ENCODE measurements at places on chromosomes 13 and 19.

GRCh38 chr19:507286-508203, at the start of gene TPGS1:
Gene TPGS1, plus strand, starts transcription at chr19:507497. Its CDS starts 10 bp downstream, at chr19:507507.
- DNase-seq = peak; percentile 90

- no peak for DNase-seq
Measured at GRCh38 chr13:56396318-56396717, 744.4 kb upstream of the PRR20A start.

GRCh38 chr13:108278466-108278865, 8.9 kb downstream of the TNFSF13B start:
- DNase-seq = no peak

DNA sequence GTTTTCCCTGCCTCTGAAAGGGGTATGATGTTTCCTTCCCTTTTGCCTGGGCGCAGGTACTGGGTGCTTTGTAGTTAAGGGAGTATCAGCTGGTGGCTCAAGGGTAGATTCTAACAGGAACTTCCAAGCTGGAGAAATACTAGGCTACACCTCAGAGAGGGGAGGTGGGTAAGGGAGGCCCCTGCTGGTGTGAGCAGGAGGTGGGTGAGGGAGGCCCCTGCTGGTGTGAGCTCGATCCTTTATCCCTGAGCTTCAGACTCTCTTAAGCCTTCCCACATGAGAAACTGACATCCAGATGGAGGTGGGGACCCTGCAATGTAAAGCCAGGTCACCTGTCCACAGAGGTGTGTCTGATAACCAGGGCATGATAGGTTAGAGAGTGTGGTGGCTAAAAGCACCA, 32.1 kb downstream of the CYP2B6 start:
- DNase-seq = no peak

DNA sequence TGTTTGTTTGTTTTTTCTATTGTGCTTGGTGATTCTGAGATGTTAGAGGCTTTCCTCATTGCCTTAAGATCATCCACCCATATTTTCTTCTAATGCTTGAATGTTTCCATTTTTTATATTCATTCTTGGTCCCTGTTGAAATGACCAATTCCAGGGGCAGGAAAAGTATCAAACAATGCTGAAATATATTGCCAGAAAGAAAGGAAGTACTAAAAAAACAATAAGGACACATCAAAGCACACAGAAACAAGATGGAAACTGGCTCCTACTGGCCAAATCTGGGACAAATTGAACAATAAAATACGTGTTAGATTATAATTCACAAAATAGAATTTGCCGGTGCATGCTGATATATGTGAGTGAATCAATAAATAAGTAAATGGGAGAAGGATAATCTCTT, 23.9 kb downstream of the ZDHHC20 start:
- no peak for DNase-seq

GRCh38 chr19:17633700-17634099, 54.5 kb downstream of the UNC13A start:
- DNase-seq = no peak

- DNase-seq = no peak
Measured at GRCh38 chr19:16608290-16608739, 19.7 kb downstream of the MED26 start.

DNA sequence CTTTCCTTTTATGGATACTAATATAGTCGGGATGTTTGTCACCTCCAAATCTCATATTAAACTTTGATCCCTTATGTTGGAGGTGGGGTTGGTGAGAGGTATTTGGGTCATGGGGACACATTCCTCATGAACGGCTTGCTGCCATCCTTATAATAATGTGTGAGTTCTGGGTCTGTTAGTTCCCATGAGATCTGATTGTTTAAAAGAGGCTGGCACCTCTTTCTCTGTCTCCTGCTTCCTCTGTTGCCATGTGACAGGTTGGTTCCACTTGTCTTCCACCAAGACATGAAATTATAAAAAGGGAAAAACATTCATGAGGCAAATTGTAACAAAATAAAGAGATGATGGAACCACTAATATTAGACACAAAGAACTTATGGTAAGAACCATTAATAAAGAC, 107.8 kb upstream of the ATXN8OS start:
- no peak for DNase-seq
